ENCODE measurements at places on chromosomes 1 and 21.

DNA sequence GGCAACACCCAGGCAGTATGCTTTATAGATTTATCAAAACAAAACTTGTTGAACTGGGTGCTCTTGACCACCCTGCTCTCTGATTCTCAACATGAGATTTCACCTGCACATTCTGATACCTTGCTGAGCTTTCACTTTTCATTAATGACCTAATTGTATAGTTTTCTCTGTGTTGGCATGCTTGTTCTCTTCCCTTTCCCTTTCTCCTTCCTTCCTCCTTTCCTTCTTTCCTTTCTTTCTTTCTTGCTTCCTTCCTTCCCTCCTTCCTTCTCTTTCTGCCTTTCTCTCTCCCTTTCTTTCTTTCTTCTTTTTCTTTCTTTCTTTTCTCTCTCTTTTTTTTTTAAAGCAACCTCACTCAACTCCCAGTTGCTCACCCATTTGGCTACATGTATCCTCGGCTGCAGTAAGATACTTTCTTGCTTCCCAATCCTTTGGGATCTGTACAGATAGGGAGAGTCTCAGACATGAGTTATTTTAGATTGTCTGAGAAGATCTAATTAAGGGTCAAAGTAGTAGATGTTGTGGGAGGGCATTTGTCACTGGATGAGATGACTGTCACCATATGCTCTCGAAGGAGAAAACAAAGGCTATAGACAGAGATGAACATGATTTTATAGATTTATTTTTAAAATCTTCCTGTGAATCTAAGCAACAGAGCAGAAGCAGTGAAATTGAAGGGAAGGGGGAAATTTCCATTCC lies 458.0 kb downstream of the USP25 start:
- DNase-seq = no peak

GRCh38 chr1:8363186-8363766 lies 45.4 kb downstream of the SLC45A1 start:
- DNase-seq = no peak

DNA sequence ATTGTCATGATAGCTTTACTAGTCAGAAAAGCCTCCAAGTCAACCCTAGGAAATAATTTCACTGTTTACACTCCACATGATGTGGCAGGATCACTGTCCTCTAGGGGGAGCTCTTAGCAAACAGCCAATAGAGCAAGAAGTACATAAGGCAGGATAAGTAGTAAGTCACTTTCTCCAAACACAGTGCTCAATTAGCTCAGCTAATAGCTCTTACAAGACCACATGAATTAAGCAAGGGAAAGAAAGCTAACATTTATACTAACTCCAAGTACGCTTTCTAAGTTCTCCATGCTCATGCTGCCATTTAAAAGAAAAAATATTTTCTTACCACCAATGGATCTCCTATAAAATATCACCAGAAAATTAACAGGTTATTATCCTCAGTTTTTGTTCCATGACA lies 66.9 kb upstream of the LRIF1 start:
- DNase-seq = peak; percentile 12

DNA sequence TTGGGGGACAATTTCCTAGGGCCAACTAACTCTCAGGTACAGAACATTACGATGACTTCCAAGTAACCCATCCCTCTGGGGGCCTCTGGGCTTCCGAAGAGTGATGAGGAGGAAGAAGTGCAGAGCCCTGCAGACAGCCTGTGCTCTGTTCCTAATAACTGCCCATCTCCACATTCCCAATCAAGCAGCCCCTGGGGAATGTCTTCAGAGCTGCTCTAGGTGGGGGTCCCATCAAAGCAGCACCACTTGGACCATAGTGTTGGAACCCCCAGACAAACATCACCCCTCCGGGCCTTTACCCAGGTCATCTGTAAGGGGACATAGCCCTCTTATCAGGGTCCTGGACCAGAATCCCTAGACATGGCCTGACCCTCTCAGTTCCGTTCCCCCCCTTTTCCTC lies 357.3 kb downstream of the NPHP4 start:
- DNase-seq = no peak

DNA sequence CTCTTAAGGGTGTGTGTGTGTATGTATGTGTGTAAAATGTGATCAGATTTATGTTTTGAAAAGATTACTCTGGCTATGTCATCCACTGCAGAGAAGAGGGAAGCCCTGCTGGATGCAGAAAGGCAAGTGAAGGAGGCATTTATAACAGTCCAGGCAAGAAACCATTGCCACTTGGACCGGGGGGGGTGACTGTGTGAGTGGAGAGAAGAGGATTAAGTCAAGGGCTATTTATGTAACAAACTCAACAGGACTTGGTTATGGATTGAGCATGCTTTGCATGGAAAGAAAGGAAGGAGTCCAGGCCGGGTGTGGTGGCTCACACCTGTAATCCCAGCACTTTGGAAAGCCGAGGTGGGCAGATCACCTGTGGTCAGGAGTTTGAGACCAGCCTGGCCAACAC lies 143.0 kb downstream of the URB2 start:
- DNase-seq = no peak

Measured in stimulated activated CD4-positive, alpha-beta T cell treated with anti-CD3 and anti-CD28 coated beads, Interleukin-1b, Interleukin-23, amount 100 ng/mL, for 1 hour (primary cell).